ENCODE measurements at places on chromosomes 7 and 10.
A peak's percentile ranks its signal among the peaks of the same experiment; 100 is the strongest.

- DNase-seq, result no peak
Observed at GRCh38 chr7:40996233-40996677, 706.6 kb downstream of the INHBA start.

DNA sequence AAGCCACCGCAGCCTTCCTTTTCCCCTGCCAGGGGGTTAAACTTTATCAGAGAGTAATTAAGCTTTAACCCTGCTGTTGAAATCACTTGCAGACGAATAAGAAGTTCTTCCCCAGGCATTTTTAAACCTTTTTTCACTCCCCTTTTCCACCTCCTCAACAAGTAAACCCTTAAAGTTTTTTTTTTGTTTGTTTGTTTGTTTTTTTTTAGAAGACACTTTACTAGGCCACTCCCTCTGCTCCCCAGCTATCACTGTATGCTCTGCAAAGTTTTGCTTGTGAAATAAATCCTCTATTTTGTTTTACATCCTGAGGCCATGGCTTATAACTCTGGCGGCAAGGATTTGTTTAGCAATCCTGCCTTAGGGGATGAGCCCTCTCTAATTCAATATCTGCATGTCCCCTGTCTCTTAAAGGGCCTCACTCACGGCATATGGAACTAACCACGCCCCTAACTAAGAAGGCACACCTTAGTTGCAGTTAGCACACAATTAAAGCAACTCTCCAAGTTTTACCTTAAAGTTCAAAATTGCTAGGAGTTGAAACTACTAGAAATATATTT is 1354.7 kb upstream of the LRRTM3 start:
- DNase-seq, result no peak

DNA sequence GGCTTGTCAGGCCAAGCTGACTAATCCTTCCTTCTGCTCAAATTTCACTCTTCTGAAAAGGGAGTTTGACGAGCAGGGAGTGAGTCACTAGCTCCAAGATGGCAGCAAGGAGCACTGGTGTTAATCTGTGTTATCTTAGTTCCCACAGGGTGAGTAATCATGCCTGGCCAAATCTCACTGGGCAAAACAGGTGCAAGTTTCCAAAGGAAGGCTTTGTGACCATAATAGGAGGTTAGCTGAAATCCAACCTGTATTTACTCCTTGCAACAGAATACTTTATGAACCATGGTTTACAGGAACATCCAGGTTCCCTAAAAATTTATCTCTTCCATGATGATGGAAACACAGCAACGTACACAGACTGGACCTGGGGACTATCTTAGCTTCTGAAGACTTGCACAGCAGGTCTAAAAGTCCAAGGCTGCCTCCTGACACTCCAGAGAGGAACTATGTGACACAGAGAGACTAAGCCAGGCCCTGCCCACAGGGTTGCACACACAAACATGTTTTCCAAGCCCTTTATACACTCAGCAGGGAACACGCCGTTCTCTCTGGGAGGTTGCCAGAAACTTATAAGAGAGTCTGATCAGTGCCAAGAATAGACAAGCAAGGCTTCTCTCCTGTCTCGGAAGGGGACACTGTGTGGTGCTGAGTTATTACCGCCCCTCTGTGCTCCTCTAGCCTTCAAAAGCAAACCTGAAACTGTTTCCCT is 46.3 kb downstream of the PDK4 start:
- DNase-seq, result peak; percentile 47

DNA sequence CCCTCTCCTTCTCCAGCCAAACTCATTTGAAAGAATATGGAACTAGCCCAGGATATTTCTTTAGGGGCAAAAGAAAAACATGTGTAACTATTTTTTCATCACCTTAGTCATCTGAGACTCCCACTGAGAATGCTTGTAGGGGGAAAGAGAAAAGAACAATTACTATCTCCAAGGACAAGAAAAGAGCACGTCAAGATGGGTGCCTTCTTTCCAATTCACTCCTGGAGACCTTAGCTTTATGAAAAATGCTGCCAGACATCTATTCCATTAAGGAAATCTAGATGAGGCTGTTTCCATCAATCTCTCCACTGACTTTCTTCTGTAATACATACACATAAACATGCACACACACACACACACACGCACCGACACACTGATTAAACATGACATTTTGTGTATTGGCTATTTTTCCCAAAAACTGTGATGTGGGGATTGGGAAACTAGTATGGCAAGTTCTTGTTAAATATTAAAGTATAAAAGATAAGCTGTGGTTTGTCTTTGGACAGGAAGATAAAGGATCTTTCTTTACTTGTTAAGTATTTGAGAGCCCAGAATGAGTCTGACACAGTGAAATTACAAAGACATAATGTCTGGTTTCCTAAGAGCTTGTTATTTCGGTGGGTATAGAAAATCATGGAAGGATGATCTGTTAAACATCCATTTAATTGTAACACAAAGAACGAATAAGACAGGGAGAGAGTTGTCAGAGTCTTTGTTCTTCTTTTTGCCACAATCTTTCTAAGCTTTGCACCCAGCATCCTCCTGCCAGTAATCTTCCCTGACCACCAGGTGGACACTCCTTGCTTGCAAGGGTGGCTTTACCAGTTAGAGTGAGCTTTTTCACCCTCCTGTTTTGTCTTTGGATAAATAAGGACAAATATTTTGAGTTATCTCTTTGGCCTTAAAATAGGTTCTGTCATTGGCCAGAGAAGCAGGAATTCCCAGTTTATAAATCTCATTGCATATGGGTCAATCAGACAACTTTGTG is 177.3 kb upstream of the TMEM72 start:
- no peak for DNase-seq

DNA sequence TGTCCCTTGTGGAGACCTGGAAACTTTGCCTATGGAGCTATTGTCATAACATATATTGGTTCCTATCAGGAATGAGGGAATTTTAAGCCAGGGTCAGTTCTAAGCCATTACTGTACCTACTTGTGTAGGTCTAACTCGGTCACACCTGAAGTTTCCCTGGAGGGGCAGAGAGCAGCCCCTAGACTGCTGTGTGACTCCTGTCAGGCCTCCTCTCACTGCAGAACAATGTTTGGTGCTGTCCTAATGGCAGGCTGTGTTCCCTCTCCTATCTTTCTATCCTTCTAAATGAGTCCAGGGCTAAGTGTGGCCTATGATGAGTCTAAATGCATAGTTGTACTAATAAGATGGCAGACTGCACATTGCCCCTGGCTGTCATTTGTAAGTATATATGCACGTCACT is 14.2 kb downstream of the MBL2 start:
- no peak for DNase-seq

GRCh38 chr7:145497911-145498525 is 618.6 kb upstream of the CNTNAP2 start:
- DNase-seq, result no peak

GRCh38 chr7:27553273-27553672 is 109.4 kb downstream of the HIBADH start:
- peak; percentile 23 for DNase-seq

DNA sequence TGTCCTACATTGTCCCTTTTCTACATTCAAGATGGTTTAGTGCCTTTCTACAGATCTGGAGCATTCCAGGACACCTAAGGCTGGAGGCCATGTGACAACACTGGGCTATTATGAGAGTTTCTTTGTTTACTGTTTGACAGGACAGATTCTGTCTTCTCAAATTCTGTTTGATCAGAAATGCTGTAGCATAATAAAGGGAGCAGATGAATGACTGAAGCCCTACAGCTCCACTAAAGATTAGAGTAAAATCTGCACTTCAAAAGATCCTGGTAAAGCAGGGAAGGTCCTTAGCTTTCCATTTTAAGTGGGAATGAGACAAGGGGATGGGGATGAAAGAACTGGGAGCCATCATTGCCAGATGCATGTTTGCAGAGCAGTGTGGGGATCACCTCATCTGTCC is 38.4 kb downstream of the TMEM229A start:
- no peak for DNase-seq

GRCh38 chr7:40680657-40681056 is 545.9 kb downstream of the SUGCT start:
- no peak for DNase-seq
